C1 segment of cervical spinal cord (tissue), 14 donors: ENCODE measurements at places on chromosomes 6 and 20.
A peak's percentile ranks its signal among the peaks of the same experiment; 100 is the strongest.

GRCh38 chr6:45702849-45703739 is 312.6 kb downstream of the CLIC5 start:
- DNase-seq = no peak

DNA sequence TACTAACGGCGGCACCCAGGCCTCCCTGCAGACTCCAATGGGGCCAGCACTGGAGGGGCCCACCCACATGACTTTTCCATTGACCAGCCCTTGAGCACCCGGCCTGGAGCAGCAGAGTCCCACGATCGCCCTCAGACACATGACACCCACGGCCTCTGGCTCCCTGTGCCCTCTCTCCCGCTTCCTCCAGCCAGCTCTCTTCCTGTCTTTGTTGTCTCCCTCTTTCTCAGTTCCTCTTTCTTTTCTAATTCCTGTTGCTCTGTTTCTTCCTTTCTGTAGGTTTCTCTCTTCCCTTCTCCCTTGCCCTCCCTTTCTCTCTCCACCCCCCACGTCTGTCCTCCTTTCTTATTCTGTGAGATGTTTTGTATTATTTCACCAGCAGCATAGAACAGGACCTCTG is 26.1 kb upstream of the FANCE start:
- DNase-seq = no peak

DNA sequence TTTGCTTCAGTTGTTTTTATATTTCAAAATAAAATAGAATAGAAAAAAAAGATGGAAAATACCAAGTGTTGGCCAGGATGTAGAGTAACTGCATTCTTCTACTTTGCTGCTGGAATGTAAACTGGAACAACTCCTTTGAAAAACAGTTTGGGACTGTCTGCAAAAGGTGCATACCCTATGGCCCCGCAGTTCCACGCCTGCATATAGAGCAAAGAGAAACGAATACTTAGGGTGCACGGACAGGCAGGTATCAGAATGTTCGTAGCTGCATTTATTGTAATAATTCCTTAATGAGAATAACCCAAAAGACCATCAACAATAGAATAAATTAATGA is 603 bp upstream of the RAB23 start:
- no peak for DNase-seq

- DNase-seq = no peak
These were observed 11.1 kb downstream of the YWHAB start for GRCh38 chr20:44896583-44896982.

GRCh38 chr6:31144296-31144969 is 5.6 kb upstream of the PSORS1C2 start:
- DNase-seq = no peak

DNA sequence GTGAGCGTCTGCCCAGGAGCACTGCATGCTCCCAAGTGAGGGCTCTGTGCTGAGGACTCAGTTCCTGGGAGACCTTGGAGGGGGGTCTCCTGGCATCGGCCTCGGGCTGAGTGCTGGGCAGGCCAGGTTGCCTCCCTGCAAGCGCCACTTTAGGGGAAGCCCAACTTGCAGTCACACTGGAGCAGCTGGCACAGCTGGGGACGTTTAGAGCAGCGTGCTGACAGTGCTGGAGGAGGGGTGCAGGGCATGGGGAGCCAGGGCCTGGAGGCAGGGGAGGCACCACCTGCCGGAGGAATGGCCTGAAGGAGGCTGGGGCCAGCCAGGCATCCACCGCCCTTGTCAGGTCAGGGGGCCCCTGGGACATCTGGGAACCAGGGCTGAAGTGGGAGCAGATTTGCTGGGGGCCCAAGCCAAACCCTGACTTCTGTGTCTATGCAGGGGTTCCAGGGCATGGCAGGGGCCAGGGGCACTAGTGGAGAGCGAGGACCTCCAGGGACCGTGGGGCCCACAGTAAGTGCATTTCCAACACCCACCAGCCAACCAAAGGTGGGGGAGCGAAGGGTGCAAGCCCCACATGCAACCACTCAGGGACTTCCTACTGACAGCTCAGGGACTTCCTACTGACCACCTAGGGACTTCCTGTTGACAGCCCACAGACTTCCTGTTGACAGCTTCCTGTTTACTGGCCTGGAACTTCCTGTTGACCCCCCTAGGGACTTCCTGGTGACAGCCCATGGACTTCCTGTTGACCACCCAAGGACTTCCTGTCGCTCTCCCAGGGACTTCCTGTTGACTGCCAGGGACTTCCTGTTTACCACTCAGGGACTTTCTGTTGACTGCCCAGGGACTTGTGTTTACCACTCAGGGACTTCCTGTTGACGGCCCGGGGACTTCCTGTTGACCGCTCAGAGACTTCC is 33.6 kb downstream of the COL20A1 start:
- DNase-seq = no peak

- DNase-seq = peak; percentile 92
These were observed at the start of gene NAPB for GRCh38 chr20:23420943-23421931. TSS of gene NAPB (minus strand) at chr20:23421488. CDS start at chr20:23421402, 86 bp downstream.

GRCh38 chr6:3297006-3297405 is 38.3 kb downstream of the PSMG4 start:
- no peak for DNase-seq

DNA sequence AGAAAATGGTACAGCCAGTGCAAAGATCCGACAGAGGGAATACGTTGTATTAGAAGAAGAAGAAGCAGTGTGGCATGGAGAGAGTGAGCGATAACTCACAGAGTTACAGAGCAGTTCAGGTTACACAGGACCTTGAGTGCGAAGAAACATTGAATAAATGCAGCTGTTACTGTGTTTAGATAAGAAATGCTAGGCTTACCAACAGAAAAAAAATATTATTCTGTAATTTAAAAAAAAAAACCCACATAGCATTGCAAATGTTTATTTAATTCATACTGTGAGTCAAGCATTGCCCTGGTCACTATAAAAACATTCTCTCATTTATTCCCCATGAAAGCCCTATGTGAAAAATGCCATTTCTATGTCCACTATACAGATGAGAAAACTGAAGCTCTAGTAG is 373.4 kb upstream of the EPHA7 start:
- no peak for DNase-seq

DNA sequence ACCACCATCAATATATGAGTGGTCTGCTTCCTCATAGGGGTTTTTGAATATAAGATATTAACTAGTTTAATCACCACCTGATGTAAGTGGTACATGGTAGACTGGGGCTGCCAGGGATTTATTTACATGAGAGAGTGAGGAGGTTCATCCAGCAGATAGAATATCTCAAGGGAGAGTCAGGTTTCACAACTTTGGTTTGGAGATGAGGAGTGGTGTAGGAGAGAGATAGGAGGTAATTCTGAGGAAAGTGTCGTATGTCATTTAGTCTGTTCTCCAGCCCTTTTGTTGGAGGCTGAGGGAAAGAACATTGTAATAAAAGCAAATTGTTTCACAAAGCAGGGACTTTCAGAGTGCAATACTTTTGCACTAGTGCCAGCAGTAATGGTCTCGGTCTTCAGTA is 16.8 kb downstream of the L3MBTL3 start:
- DNase-seq = no peak

DNA sequence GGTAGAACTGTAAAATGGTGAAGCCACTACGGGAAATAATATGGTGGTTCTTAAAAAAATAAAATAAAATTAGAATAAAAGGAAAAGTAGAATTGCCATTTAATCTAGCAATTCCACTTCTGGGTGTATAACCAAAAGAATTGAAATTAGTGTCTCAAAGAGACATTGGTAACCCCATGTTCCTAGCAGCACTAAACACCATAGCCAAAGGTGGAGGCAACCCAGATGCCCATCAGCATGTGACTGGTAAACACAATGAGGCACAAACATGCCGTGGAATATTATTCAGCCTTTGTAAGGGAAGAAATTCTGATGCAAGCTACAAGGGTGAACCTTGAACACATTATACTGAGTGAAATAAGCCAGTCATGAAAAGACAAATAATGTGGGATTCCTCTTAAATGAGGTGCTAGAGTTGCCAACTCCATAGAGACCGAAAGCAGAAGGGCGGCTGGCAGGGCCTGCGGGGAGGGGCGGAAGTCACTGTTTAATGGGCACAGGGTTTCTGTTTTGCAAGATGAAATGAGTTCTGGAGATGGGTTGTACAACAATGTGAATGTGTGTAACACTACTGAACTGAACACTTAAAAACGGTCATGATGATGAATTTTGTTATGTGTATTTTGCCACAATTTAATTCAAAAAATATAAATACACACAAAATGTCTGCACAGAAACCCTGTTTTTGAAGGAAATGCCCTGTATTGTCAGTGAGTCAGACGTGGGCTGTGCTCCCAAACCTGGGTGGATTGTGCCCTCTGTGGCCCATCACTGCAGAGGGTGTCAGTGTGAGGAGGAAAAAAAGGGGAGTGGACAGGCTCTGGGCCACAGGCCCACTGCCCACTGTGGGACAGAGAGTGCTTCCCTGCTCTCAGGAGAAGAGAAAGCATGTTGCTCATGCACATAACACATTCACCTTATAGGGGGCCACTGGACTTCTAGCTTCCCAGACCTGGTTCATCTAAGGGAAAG is 49.6 kb upstream of the CD93 start:
- DNase-seq = no peak

- no peak for DNase-seq
These were observed 259.8 kb downstream of the UST start for GRCh38 chr6:149006671-149007070.

- no peak for DNase-seq
These were observed 137.8 kb downstream of the MYB start for GRCh38 chr6:135318738-135319469.

DNA sequence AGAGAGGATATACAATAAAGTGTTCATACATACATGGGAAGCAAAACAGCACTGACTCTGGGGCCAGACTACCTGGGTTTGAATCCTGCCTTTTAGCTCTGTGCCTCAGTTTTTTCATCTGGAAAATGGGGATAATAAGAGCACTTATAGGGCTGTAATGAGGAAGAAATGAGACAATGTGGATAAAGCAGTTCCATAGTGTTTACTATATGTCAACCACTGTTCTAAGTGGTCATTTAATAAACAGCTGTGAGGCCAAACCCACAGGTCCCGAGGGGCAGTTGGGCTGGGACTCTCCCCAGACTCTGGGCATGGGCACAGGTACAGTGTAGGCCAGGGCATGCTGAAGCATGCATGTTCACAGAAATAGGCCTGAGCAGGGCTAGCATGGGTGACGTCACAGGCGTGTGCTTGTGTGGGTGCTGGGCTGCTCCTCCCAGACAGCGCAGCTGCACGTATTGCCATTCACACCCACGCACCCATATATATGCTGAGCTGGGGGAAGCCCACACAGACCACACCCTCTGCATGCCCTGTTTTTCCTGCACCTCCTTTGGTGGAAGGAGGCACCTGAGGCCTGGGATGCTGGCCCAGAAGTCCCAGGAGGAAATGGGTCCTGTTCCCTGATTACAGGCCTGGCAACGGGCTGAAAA is 3.5 kb upstream of the PLCG1 start:
- no peak for DNase-seq

GRCh38 chr6:75143191-75143590 is 62.7 kb downstream of the COL12A1 start:
- no peak for DNase-seq

DNA sequence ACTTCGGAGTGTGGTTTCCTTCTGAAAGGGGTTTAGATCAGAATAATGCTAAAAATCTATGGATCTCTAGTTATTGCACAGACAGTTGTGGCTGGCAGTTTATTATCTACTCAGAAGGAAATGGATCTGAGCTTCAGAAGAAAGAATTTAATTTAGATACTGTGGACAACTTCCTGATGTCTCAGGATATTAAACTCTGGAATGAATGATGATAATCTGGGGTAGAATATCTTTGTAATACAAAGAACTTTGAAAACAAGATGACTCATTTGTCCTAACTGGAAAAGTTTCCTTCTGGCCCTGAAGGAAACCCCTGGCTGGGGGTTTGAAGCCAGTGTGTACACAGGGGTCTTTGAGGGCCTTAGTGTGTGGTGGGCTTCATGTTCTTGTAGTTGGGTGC is 78.0 kb downstream of the EDN3 start:
- no peak for DNase-seq

GRCh38 chr20:35039846-35040489 is 52.6 kb downstream of the TRPC4AP start:
- DNase-seq = no peak

GRCh38 chr20:53826597-53827291 is 233.1 kb upstream of the ZNF217 start:
- DNase-seq = no peak

GRCh38 chr6:146027586-146028251 is 1.1 kb upstream of the GRM1 start:
- no peak for DNase-seq

DNA sequence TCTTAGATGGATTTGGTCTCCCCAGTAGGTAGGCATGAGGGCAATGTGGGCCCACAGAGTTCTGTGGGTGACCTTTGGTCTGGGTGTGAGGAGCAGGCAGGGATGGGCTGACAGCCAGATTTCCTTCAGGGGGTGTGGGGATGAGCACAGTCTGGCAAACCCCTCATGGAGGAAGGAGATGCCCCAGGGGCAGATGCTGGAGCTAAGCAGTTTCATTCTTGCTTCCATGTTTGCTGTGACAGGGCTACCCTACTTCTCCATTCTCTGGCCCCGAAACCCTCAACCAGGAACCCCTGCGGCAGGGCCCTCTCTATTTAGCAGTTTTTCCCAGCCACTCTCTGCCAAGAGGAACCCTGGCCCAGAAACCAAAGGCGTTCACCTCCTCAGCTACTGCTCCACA is 40.4 kb downstream of the GCLC start:
- no peak for DNase-seq

DNA sequence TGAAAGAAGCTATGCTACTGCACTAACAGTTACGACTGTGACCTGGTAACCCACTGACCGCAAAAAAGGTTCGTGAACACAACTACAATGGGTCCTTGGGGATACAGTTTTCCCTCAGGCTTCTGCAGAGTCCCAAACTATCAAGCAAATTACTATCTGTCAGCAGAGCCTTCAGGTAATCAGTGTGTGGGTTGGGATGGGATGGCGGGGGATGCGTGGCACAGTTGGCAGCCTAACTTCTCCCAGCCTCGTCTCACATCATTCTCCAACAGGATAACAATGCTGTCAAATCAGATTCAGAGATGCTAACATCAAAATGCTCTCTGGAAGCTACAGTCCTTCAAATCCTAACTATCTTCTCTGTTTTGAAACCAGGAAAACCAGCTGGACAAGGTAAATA is 102.3 kb downstream of the EPM2A start:
- DNase-seq = no peak

- no peak for DNase-seq
These were observed 815.7 kb downstream of the QKI start for GRCh38 chr6:164230259-164230658.

- no peak for DNase-seq
These were observed 35.7 kb upstream of the PLCG1 start for GRCh38 chr20:41101660-41102059.

DNA sequence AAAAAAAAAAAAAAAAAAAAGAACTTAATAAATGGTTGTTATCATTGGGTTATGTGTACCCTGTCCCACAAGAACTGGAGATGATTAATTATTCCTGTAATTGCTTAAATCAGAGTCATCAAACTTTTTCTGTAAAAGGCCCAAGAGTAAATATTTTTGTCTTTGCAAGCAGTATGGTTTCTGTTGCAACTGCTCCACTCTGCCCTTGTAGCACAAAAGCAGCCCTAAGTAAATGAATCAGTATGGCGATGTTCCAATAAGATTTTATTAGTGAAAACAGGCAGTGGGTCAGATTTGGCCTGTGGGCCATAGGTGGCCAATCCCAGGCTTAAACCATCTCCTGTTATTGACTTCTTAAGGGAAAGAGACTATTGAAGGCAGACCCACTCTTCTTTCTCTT is 252.7 kb downstream of the TSHZ2 start:
- DNase-seq = no peak
